ENCODE measurements at places on chromosomes 3 and 15.

DNA sequence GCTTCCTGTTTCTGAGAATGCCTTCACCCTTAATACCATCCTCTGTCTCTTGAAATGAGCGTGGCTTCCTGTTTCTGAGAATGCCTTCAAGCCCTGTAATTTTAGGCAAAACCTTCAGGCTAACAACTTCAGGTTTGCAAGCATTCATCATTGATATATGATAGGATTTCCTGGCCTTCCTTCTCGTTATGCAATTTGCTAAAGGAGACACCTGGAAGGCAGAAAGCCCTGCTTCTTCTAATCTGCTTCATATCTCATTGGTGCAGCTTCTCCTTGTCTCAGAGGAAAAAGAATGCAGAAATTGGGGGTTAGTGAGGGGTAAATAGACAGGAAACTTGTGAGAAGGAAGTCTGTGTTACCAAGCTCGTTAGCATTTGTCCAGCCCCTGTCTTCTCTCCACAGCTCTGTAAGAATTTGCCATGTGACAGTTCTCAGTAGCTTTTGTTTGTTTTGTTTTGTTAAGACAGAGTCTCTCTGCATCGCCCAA is 7.3 kb downstream of the ARL6IP5 start:
- peak; percentile 63 for DNase-seq

DNA sequence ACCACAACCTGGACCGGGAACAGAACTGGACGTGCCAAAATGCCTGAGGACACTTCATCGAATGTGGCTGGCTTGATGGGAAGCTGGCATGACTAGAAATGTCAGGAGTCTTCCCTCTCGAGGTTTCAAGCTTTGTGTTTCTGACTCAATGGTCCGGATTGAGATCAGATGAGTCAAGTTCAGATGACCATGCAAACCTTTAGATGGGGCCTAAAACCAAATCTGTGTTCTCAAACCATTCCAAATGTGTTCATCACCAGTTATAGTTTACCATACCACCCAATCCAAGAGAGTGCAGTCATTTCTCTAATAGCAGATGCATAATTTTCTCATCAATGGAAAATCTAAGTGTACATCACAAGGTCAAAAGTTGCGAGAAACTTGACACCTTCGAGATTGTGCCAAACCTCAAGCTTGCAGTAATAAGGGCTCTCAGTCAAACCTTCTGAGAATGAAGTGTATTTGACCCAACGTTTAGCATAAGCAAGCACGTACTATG is 369.1 kb downstream of the RORA start:
- no peak for DNase-seq

- DNase-seq = peak; percentile 46
Observed at GRCh38 chr3:16048435-16049318, 125.8 kb upstream of the GALNT15 start.

DNA sequence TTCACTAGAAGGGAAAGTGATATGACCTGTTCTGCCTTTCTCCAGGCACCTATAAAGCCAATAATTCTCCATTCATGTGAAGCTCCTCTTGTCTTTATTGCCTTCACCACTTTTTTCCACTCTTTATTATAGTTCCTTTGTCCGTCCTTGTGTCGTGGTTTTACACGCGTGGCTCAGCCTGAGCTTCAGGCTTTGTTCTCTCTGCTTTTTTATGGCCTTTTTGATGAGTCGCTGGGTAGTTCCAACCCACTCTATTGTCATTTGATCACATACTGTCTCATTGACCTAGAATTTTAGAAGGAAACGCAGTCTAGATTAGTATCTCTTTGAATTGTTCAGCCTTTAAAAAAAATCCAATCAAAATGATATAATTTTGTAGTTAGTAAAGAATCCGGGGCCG is 403.2 kb downstream of the PTPRG start:
- DNase-seq = no peak

- no peak for DNase-seq
Observed at GRCh38 chr15:80861731-80862170, 82.6 kb downstream of the CEMIP start.

DNA sequence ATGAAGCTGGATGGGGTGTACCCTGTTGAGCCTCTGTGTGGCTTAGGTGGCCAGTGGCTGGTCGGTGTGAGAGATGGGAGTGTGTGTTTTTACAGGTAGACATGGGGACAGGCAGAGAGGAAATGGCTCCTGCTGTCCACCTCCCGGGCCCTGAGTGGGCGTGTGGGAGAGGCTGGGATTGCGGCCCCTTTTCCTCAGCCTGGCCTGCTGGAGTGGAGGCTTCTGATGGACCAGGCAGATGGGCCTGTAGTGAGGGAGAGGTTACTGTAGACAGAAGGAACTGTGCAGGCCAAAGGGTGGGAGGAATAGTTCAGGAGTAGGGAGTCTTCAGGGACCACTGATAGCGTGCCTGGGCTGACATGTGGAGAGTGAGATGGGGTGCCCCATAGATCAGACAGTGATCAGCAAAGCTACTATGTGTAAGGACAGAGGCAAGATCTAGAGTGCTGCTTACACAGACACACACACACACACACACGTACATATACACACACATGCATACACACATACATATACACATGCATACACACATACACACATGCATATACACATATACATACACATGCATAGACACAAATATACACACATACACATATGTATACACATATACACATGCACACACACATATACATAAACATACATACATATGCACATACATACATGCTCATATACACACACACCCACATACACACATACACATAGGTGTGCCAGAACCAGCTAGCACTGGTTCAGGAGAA is 26.4 kb downstream of the ACAA1 start:
- no peak for DNase-seq

- DNase-seq = no peak
Observed at GRCh38 chr15:73965094-73965757, 26.9 kb downstream of the STOML1 start.

DNA sequence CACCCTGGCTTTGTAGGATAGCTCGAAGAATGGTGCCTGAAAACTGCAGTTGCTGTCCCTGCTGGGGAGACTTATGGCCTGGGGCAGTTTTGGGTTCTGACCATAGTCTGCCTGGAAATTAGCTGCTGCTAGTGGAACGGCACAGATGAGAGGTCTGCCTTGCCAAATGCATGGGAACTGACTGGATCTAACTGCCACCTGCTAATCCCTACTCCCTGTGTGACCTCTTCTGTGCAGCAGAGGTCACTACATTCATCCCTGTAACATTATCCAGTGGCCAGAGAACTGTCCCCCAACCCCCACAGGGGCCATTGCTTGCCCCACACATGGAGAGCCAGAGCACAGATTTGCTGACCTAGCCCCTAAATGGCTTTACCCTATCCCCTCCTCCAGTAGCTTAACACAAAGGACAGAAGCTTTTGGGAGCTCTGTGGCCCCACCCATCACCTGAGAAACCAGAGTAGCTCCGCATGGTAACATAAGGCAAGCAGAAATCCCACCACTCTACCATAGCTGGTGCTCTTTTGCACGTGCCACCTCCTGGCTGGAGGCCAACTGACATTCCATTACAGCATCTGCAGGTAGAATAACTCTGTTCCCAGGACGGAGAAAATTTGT is 840.0 kb downstream of the EPHA3 start:
- DNase-seq = no peak

GRCh38 chr3:137097386-137097785 is 139.6 kb downstream of the IL20RB start:
- no peak for DNase-seq

- no peak for DNase-seq
Observed at GRCh38 chr3:167808910-167809309, 73.4 kb downstream of the SERPINI1 start.
